ENCODE measurements at places on chromosomes 5 and 9. TPM values are rescaled to one million over a fixed set of nuclear protein-coding genes. Genes with fewer than 3 reads are reported as not detected.

DNA sequence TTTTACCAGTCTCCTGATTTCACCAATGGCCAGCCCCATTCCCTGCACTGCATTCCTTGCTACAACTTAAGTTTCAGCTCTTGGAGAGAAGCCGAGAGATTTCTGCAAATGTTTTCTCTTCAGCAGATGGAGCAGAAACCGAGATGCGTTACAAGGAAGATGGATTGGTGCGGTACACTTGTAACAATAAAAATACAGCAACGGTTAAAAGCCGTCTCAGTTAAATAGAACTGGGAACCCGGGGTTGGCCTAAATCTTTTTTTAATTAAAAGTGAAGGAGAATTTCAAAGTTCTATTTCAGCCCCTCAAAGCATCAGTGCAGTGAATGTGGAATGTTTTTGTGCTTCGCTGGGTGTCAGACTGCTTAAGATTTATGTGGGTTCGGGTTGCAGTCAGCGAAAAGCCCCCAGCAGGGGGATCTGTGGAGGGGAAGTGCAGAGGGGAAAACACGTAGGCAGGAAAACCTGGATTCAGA lies 19.8 kb downstream of the BRINP1 start:
- no peak for DNase-seq

GRCh38 chr9:83312537-83312936 lies 225.7 kb downstream of the FRMD3 start:
- DNase-seq, result no peak

DNA sequence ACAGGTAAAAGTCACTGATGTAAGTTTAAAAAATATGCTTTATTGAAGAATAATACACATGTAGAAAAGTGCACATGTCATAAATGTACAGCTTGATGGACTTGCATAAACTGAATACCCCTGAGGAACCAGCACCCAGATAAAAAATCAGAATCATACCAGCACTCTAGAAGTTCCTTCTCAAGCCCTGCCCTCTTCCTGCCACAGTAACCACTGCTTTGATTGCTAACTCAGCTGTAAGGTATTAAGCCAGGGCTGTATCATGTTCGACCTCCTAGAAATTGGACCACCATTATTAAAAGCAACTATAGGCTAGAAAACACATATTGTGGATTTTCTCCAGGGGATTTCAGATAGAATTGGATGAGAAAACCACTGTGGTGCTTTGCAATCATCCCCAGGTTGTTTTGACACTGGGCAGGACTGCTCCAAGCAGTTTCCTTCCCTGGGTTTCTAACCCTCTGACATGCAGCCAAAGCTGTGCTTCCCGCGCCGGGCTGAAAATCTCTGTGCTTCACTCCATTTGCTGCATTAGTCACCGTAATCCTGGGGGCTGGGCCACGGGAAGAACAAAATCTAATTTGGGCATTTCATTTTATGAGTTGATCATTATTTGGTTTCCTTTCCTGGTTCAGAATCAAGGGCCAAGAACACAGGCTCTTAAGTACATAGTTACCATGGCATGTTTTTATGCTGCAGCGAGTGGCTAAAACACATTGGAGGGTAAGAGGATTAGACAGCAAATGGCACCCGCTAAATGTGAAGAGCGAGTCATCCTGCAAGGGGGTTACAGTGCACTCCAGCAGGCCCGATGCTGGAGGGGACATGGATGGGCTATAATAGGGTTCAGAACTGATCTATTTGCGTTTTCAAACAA lies 139.4 kb upstream of the IL12B start:
- DNase-seq, result peak; percentile 28

- DNase-seq, result no peak
Observed at GRCh38 chr5:11305245-11305644, 544.2 kb upstream of the DAP start.

Gene CTSV
- 3.1 TPM for polyA plus RNA-seq

Gene ADRA1B
- 0.62 TPM for polyA plus RNA-seq

DNA sequence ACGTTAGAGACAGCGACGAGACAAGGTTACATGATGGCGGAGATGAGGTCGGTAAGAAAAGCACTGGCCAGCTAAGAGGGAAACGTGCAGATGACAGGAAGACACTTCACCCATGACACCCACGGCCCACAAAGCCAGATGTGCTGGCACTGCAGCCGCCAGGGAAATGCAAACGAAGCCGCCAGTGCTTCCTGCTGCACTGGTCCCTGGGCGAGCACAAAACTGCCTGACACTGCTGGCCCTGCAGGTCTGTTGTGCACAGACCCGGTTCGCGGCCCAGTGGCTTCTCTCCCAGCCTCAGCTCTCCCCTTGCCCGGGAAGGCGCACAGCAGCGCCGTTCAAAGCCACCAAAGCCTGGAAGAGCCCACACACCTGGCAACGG lies 20.3 kb downstream of the QSOX2 start:
- peak; percentile 65 for DNase-seq

- no peak for DNase-seq
Observed at GRCh38 chr5:33184367-33184766, 256.4 kb upstream of the TARS1 start.

Gene CKMT2
- 5.6 TPM for polyA plus RNA-seq

Gene PCDHGA10
- polyA plus RNA-seq, result 3.9 TPM

- no peak for DNase-seq
Observed at GRCh38 chr9:18608371-18608770, 134.4 kb downstream of the ADAMTSL1 start.

GRCh38 chr5:157554179-157555036 lies 21.2 kb downstream of the ADAM19 start:
- DNase-seq, result no peak

GRCh38 chr9:129351642-129352145 lies 173.6 kb upstream of the IER5L start:
- no peak for DNase-seq

GRCh38 chr9:97984188-97985057 lies 1.3 kb downstream of the ANP32B start:
- DNase-seq, result peak; percentile 91

- DNase-seq, result no peak
Observed at GRCh38 chr5:104266161-104266560, 703.6 kb upstream of the NUDT12 start.

Gene N4BP3
- 18.3 TPM for polyA plus RNA-seq

DNA sequence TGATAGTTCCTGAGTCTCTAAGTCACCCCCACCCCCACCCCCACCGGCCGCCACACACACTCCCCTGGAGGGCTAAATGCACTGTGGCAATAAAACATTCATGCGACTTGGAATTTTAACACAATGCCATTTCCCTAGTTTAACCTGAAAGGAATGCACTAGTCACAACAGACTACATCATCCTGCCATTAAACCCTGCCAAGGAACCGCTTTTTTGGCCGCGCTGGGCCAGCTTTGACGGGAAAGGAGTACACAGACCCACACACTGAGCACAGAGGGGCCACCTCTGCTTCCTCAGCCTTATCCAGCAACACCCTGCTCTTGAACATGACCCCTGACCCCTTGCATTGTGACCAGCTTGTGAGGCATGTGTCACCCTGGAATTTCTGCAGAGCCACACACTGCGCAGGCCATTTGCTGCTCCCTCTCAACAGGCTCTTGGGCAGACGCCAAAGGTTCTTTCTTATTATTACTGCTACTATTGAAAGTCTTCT lies 165.3 kb downstream of the BNC2 start:
- peak; percentile 69 for DNase-seq

Measured in left lung (tissue), 14 donors.